SIG-M5 (cell line): ENCODE measurements at places on chromosomes 7 and 10.

DNA sequence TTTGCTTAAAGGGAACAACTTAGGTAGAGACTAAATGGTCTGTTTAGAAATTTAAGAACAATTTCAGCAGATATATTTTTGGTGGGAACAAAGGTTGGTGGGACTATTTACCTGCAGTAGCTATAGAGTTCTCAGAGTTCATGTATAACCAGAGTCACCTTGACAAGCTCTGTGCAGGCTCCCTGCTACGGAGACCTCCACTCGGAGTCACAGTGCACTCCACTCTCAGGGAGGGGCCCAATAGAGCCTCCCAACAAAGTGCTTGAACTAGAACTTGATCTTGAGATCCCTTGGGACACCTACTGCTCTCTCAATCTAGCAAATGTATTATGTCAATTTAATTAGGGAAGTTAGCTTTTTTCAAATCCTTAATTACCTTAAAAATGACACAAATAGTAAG is 2.3 kb downstream of the MYPN start:
- DNase-seq, result no peak

DNA sequence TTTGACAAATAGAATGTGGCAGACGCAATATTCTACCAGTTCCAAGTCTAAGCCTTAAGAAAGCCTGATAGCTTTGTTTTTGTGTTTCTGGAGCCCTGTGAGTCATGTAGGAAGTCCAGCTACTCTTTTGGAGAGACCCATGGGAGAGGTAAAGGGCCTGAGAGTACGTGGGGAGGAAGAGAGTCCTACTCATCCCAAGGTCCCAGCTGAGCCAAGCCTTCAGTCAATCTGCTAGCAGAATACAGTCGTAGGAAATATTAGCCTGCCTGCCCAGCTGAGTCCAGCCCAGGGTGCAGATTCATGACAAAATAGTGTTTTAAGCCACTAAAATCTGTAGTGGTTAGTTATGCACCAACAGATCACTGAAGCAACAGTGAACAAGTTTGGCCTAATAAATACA is 9.0 kb upstream of the GNA12 start:
- DNase-seq, result no peak

DNA sequence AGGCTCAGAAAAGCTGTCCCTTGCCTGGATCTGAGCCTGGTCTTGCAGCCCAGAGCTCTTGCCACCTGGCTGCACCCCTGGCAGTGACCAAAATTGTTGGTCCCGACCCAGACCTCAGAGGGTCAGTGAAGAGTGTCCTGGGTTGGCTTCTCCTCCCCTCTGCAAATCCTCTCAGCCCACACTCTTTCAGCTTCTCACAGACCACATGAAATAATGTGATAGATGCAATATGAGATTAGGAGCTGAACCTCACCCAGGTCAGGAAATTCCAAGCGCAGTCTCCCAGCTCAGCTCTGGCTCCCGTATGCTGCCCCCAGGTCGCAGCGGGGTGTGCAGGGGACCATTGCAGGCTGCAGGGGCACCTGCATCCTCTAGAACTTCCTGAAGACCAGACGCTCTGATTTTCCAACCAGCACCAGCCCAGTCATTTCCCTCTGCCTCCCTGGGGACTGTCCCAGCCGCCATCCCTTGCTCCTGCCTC is 19.6 kb upstream of the RET start:
- no peak for DNase-seq

DNA sequence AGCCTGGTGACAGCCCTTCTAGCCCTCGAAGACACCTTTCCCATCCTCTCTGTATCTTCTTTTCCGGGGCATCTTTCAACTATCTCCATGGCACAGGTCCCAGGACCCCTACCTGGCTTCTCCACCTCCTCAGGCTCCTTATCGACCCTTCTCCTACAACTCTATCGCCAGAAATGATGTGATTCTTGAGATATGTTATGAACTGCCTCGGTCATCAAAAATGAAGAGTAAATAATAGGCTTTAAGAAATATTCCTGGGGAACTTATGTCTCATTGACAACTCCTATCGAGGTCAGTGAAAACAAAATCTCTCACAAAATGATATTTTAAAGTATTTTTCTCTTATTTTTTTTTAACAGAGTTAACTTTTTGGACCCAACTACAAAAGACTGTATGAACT is 405.5 kb upstream of the SHH start:
- no peak for DNase-seq

DNA sequence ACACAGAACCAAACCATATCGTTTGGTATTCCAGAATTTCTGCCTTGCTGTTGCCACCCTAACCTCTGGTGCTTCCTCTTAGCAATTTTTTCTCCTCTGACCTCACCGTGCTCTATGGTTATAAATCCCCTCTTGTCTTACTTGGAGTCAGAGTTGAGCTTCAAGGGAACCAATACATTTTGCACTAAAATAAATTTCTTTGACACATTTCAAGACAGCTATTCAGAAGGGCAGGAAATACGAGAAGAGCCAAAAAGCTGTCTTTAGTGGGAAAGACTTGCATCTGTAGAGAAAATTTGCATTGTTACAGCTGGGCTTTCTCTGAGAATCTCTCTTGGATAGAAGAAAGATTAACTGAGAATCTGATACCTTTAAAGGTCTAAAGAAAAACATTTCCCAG is 14.5 kb upstream of the AKR1C2 start:
- no peak for DNase-seq

- DNase-seq, result no peak
Measured at GRCh38 chr10:98472196-98472595, 25.5 kb upstream of the HPS1 start.

DNA sequence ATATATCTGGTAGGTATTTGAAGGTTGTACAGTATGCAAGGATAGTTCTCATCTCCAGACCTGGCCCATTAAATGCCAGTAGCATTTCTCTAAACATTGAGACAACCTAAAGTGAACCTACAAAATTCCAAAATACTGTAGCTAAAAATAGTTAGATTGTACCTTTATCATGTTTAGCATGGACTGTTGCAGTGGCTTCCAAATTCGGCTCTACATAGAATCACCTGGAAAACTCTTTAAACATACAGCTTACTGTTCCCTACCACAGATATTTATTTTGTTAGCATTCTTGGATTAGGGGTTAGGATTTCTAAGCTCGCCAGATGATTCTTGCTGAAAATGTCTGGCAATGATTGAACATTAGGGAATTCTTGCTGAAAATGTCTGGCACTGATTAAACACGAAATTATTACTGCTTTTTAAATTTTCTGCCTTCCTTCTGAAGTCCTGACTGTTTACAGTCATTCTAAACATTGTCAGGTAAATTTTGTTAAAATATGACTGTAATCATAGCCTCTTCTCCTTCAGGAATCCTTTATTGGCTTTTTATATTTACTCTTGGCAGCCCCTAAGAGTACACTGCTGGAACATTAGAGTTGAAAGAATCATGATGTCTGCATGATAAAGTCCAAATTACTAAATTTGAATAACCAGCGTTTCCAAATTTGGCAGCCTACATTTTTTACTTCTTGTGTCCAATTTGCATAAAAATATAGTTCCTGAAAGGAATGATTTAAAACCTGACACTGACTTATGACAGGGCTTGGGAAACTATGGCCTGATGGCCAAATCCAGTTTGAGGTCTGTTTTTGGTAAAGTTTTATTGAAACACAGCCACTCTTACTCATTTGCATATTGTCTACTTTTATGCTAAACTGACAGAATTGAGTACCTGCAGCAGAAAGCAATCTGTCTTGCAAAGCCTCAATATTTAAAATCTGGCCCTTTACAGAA is 40.3 kb downstream of the SHOC2 start:
- DNase-seq, result no peak

GRCh38 chr10:132510174-132510611 is 27.4 kb upstream of the INPP5A start:
- no peak for DNase-seq

- no peak for DNase-seq
Measured at GRCh38 chr7:46649876-46650275, 728.8 kb upstream of the IGFBP3 start.

DNA sequence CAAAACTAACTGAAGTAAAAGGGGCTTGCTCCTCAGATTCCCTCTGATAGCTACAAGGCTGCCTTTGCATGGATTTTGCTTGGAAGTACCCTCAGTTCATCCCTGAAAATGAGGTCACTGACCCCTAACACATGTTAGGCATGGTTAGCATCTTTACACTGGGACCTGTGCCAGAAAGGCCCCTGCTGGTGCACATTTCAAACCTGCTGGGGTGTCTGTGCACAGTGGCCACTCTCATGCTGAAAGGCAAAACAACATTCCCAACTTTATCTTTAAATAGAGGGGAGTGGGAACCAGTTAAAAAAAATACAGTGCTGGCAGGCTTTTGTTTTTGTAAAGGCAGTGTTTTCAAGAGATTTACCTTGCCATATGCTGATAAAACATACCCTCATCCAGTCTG is 99.1 kb downstream of the ANK3 start:
- DNase-seq, result no peak

DNA sequence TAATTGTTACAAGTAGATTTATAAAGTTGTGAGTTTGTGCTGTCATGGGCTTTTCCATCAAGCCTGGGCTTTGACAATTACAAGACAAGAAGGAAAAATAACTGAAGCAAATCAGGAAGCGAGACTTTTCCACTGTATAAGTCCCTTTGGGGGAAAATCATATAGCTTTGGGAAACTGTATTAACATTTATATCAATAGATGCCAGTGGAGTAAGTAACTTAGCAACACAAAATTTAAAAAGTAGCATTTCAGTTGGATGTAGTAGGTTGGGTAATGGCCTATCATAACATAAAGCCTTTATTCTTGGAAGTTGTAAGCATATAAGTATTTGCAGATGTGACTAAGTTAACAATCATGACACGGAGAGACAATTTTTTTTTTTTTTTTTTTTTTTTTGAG is 931.1 kb downstream of the CNTNAP2 start:
- DNase-seq, result no peak

GRCh38 chr10:108452533-108452932 is 1288.0 kb upstream of the SORCS1 start:
- DNase-seq, result no peak

DNA sequence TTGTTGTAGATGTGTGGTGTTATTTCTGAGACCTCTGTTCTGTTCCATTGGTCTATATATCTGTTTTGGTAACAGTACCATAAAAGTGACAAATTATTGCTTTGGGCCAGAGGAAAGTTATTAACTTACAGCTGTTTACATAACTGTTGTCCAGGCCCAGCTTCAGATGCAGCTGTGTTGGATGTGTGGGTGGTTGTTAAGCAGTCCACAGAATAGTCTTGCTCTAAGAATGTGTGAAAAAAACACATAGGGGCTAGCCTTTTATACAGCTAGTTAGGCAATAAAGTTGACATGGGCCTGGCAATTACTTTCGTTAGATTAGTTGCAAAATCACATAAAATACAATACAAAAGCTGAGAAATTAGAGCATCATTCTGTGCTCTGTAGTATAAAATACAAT is 31.9 kb downstream of the DLD start:
- DNase-seq, result no peak

GRCh38 chr7:105640956-105641810 is 59.9 kb upstream of the EFCAB10 start:
- no peak for DNase-seq

- DNase-seq, result no peak
Measured at GRCh38 chr10:16857419-16857818, 40.2 kb upstream of the RSU1 start.

DNA sequence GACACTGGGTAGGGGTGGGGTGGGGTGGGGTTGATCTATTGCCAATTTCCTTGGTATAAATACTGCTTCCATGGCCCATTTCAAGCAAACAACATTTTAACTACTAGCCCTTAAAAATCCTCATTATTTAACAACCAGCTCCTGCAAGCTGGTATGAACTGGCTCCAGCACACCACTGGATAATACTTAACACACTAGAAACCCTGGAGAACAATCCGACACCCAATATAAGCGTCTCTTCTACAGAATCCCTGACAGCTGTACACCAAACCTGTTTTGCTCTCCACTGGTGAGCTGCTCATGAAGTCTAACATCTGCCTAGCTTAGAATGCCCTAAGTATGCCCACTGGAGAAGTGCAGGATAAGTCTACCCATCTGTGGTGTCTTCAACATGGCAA is 116.8 kb downstream of the HIPK2 start:
- no peak for DNase-seq

DNA sequence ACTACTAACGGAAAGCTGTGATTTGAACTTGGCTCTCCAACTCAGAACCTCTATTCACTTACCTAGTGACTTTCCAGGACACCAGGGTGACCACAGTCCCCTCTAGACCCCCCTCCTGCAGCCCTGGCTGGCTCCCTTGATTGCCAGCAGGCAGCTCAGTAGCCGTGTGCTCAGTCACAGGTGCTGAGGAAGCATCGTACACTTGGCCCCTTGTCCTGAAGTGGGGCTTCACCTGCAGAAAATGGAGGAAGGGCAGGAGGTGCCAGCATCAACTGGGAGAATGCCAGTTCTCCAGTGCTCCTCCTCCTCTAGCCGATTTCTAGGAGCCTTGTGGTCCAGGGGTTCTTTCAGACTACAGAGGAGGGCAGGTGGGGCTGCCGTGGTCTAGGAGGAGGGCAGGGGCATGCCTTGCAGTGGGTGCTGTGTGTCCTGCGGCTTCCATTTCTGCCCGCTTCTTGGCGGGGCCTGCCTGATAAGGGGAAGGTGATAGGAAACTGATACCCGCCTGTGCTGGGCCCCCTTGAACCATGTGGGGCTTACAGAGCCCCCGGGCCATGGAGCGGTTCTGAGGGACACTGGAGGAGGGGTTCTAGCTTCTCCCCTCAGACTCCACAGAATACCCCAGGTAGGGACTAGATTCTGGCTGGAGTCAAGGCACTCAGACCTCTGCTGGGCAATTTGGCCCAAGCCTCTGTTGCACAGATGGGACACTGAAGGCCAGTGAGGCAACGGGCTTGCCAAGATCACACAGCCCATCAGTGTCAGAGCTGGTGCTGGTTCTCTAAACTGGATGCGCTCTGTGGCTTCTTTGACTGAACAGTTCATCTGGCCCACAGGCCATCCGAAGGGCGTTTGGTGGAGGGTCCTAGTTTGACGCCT is 14.0 kb downstream of the FAM241B start:
- DNase-seq, result no peak

DNA sequence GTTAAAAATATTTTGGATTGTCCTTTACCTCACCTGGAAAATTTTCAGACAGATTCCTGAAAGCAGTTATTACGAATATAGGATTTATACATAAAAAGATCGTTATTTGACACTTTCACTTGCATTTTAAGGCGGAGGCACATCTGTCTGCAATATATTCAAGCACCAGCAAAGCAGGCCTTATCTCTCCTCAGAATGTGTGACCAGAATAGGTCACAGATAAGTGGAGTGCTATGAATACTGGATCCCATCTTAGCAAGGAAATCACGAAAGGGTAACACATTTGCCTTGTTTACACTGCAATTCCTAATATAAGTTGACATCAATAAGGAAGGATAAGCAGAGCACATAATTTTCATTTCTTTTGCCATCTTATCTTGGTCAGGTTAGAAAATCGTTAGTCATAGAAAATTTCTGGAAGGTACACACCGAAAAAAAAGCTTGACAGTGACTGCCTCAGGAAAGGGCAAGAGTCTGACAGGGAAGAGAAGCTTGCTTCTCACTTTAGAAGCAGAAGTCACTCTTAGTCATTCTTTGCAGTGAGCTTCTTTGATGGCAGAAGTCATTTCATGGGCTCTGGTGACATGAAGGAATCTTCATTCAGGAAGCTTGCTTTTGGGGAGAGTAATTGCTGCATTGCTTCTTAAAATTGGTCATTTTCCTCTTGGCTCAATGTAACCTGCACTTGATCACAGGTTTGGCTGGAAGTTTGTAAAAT is 98.1 kb upstream of the STK17A start:
- DNase-seq, result no peak

GRCh38 chr7:116449441-116449840 is 50.1 kb upstream of the CAV2 start:
- DNase-seq, result no peak

GRCh38 chr7:28798274-28798673 is 159.9 kb downstream of the TRIL start:
- DNase-seq, result no peak
